ENCODE measurements at places on chromosomes 13 and 19.
A peak's percentile ranks its signal among the peaks of the same experiment; 100 is the strongest.

DNA sequence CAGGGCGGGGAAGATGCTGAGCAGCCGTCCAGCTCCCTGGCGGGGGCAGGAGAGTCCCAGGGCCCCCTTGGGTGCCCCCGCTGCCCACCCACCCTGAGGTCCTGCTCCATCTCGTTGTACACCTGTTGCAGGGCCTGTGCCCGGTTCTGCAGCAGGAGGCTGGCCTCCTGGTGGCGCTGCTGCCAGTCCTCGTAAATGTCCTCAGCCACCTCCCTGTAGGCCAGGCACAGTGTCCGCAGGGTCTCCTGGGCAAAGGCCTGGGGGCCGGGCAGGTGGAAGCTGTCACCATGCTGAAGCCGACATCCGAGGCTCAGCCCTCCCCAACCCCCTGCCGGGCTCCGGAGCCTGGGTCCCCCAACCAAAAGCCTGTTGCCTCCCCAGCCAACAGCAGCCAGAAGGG is 20.2 kb downstream of the ATP8B3 start:
- DNase-seq: no peak

GRCh38 chr13:21075379-21076249 is 14.2 kb upstream of the LATS2 start:
- no peak for DNase-seq

GRCh38 chr13:19657872-19658591 is 24.6 kb downstream of the MPHOSPH8 start:
- no peak for DNase-seq

GRCh38 chr19:4593409-4593851 is 33.9 kb upstream of the SEMA6B start:
- DNase-seq: no peak

- DNase-seq: no peak
These were observed 545 bp downstream of the BTBD2 start for GRCh38 chr19:2014731-2015607.

DNA sequence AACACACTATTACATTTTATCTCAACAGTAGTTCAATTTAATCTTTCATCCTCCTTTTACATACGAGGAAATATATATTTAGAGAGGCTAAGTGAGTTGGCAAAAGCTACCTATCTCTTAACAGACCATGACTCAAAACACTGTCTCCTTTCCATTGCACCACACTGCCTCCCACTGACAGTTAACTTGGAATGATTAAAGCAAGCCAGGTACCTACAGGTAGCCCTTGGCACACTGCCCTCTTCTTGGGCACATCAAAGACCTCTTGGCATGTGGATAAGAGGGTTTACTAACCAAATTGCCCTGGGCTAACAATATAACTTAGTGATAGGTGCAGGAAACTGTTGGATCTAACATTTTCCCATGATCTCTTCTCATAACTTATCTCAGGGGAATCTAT is 1.8 kb downstream of the ABHD13 start:
- no peak for DNase-seq

- DNase-seq: no peak
These were observed 12.0 kb downstream of the KHSRP start for GRCh38 chr19:6412447-6413091.

GRCh38 chr19:6801485-6802086 is 29.1 kb downstream of the VAV1 start:
- peak; percentile 93 for DNase-seq

- DNase-seq: no peak
These were observed 821 bp downstream of the ZNF616 start for GRCh38 chr19:52138983-52139251.

GRCh38 chr13:23883255-23883654 is 5.9 kb downstream of the MIPEP start:
- no peak for DNase-seq

- no peak for DNase-seq
These were observed 1327.6 kb downstream of the UQCRFS1 start for GRCh38 chr19:27885359-27885758.

GRCh38 chr13:27504128-27504867 is 53.9 kb upstream of the MTIF3 start:
- no peak for DNase-seq

DNA sequence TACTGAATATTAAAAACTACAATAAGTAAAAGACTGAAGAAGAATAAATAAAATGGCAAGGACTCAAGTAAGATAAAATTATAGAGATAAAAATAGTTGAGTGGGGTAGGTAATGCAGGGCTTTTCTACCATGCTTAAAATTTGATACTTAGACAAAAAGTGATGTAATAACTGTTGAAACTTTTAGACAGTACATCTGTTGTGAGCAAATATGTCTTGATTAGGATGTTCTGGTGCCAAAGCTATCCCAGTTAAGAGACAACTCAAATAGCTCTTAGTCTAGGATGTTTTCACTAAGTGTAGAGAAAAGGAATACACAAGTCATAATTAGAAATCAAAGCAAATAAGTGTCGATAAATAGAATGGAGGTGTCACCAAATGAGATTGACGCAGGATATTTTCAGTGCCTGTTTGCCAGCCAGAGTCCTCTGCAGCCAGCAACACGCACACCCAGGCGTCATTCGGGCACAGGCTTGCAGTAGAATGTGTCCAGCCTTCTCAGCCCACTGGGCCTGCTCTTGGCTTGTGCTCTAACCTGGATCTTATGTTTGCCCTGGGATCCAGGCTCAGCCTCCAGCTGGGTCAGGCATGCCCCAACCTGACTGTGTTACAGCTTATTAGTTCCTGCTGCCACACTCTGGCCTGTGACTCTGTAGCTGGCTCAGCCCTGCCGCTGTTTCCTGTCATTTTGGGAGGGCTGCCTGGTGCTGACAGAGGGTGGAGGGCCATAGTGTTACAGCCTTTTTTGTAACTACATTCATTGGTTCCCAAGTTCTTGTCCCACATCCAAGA is 766.2 kb downstream of the PCDH17 start:
- DNase-seq: no peak

GRCh38 chr13:29583073-29583785 is 12.3 kb downstream of the SLC7A1 start:
- no peak for DNase-seq

DNA sequence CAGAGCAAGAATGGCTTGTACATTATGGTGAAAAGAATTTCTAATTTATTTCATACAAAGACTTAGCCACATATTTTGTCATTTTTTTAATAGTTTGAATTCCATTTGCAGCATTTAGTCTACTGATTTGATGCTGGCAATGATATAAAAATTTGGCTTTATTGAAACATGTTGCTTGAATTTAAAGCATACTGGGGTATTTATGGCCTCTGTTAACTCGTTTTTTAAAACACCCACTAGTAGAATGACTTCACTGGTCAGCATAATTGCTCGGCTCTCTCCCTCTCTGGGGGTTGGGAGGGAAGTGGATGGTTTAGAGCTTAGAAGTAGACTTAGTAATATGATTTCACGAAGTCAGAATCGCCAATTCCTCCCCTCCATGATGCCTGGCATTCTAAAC is 354.9 kb upstream of the HTR2A start:
- DNase-seq: no peak

GRCh38 chr13:99704390-99704789 is 203.1 kb downstream of the TM9SF2 start:
- no peak for DNase-seq

DNA sequence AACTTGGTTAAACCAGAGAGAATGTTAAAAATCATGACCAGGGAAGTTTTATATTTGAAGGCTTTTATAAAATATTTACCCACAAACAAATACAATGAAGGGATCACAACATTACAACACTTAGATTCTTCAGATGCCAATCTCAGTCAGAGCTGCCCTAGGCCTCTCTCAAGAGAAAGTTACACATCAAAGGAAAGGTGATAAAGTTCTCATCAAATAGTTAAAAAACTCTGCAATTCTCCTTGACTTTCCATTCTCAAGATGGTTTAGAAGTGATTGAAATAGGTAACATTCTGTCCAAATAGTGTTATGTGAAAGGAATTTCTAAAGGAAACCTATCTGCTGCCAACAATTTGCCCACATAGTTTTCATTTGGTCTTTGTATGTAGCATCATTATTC is 1115.2 kb upstream of the MIR17HG start:
- DNase-seq: no peak

DNA sequence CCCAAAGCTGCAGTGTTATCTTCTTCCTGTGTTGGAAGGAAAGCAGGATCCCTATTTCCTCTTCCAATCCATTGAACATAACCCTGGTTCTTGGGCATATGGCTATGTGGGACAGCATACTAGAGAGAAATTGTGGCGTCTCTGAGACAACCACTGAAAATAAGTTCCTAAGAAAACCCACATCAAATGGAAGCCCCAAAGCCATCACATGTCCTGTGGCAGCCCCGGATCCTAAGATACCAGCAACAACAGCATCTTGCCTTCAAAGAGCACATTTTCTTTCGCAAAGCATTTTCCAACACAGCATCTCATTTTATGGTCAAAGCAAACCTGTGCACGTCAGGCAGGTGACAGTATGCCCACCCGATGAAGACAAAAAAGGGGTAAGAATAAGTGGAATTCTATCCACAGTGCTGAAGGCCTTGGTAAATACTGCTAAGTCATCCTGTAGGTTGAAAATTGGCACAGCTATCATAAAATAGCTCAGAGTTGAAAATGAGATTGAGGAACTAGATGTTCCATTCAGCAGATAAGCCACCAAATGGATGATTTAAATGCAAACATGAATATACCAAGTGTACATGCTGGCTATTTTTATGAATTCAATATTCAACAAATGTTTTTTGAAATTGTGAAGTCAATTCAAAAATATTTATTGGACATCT is 232.2 kb downstream of the DLEU7 start:
- no peak for DNase-seq

- DNase-seq: no peak
These were observed 1077.3 kb upstream of the MIR17HG start for GRCh38 chr13:90270226-90270625.

GRCh38 chr13:30933354-30933670 is 856 bp downstream of the TEX26 start:
- DNase-seq: no peak

DNA sequence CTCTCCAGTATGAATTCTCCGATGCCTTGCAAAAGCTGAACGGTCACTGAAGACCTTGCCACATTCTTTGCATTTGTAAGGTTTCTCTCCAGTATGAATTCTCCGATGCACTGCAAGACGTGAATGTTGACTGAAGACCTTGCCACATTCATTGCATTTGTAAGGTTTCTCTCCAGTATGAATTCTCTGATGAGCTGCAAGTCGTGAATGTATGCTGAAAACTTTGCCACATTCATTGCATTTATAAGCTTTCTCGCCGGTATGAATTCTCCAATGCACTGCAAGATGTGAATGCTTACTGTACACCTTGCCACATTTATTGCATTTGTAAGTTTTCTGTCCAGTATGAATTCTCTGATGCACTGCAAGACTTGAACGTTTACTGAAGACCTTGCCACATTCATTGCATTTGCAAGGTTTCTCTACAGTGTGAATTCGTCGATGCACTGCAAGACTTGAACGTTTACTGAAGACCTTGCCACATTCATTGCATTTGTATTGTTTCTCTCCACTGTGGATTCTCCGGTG is 20.0 kb upstream of the ZNF841 start:
- no peak for DNase-seq

DNA sequence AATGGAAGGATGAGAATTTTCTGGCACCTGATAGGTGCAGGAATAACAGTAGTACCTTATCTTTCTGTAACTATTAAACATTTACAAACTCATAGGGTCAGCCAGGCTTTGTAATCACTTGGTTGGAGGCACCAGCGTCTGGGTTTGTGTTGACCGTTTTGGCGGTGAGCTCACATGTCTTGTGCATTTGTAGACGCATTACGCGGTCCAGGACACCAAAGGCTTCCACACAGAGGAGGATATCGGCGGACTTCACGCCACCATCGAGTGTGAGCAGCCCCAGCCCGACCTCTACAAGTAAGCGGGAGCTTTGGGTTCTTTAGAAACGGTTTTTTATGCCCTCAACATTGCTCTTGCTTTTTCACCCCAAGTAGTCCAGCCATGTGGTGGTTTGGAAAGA is 129.3 kb downstream of the ATP11A start:
- DNase-seq: no peak

DNA sequence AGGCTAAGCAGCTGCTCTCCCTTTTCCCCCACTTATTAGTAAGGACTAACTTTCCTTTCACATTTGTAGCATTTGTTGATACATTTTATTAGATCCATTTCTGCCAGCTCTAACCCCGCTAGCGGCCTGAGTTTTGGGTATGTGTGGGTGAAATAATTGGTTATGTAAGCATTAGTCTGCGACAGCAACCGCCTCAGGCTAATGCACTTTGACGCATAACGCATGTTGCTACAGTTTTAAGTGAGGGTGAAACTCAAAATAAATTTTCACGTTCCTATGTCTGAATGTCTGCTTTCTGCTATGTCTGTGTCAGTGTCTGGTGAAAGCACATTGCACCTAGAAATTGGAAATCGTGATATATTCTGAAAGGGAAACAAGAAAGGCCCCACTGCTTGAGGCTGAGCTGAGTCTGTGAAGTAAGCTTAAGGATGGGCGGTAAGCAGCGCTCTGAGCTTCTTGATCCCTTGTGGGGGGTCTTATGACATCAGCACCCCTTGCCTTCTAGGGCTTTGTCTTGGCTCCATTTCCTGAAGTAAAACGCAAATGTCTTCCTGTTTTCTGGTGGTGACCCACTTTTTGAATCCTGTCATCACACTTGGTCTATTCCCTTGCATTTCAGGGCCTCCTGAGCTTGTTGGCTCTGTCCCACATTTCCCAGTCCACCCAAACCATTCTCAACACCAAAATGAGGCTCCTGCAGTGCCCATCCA is 648.3 kb upstream of the ARGLU1 start:
- DNase-seq: no peak

DNA sequence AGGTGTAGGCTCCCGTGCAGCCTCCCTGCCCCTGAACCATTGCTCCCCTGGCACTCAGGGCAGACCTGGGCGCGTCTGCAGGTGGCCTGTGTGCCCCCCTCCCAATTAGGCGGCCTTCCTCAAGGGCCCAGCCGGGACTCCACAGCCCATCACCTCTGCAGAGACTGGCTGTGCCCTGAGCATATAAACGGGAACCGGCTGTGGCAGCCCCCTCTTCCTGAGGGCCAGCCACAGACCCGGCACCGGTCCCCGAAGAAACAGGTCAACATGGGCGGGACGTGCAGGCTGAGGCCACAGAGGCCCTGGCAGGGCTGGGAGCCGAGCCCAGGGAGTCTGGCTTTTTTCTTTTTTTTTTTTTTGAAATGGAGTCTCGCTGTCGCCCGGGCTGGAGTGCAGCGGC is 12.0 kb downstream of the PIAS4 start:
- no peak for DNase-seq

- no peak for DNase-seq
These were observed 4.5 kb downstream of the KCNN4 start for GRCh38 chr19:43776286-43776685.

DNA sequence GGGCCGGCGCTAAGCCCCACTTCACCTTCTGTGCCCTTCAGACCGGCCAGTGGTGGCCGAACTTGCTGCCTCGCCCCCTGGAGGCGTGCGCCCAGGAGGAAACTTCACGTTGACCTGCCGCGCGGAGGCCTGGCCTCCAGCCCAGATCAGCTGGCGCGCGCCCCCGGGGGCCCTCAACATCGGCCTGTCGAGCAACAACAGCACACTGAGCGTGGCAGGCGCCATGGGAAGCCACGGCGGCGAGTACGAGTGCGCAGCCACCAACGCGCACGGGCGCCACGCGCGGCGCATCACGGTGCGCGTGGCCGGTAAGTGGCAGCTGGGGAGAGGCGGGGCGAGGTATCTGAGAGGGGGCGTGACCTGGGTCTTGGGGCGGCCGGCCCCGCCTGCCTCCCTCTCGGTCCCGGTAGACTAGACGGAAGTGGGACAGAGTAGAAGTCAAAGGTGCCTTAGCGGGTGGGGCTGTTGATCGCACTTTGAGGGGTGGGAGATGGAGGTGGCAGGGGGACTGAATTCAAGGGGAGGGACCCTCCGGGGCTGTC is 5.6 kb downstream of the ICAM5 start:
- DNase-seq: no peak
